Left cardiac atrium (tissue), 4 donors: ENCODE measurements at places on chromosomes 1 and 21. TPM values are rescaled to one million over a fixed set of nuclear protein-coding genes. Genes with fewer than 3 reads are reported as not detected.

DNA sequence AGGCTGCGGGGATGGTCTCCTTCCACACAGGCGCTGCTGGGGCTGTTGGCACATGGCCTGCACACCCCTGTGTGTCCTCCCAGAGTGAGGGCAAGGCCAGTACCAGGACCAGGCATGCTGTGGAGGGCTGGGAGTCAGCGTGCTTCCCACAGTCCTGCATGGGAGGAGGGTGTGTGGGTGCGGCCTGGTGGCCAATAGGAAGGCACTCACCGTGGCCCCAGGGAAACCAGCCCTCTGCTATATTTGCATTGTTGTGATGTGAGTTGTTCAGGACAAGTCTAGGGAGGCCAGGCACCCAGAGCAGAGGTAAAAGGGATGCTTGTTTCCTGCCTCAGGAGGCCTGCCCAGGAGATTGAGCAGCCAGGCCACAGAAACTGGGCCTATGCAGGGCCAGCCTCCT is 59.5 kb downstream of the S100B start:
- DNase-seq = no peak

DNA sequence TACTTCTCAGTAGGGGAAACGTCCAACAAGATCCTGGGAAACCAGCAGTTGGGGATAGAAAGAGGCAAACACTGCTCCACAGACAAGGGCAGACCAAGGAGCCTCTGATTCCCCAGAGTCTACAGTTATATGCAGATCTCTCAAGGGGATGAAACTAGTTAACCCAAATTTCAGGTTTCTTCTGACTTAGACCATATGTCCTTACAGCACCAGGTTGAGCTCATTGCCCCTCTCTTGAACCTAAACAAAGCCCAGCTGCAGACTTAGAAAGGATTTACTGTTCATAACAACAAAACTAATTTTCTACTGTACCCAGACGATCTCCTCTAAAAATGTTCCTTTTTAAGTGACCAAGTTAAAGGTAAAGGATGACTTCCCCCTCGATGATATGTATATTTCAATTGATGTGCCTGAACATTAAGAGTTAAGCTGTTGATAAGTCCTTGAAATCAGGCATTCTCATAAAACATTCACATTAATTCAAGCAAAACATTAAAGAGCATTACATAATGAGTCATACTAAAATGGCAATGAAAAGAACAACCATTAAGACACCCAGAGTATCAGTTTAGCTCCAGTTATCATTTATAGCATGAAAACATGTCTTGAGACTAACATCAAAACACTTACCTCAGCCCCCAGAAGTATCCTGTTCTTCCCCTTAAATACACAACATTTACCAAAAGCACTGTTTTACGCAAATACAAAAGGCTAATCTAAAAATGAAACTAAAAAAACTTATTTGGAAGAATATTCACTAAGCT is 24.1 kb downstream of the SMYD3 start:
- no peak for DNase-seq

DNA sequence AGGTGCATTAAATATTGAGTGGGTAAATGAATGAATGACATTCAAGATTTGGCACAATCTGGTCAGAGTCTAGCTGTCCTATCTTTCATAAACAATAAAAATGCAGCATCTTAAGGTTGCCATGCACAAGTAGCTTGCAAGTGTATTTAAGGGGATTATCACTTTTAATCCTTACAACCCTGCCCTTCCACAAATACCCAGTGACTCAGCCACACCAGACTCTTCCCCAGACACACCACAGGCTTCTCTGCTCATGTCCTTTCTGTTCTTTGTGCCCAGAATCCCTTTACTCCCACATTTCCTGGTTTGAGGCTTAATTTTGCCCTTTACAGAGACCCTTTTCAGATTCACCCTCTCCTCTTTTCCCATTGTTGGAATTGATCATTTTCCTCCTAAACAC is 59.8 kb downstream of the KIRREL1 start:
- no peak for DNase-seq

GRCh38 chr1:112502826-112503225 is 5.9 kb upstream of the WNT2B start:
- no peak for DNase-seq

GRCh38 chr1:113048064-113048463 is 24.9 kb upstream of the LRIG2 start:
- no peak for DNase-seq

DNA sequence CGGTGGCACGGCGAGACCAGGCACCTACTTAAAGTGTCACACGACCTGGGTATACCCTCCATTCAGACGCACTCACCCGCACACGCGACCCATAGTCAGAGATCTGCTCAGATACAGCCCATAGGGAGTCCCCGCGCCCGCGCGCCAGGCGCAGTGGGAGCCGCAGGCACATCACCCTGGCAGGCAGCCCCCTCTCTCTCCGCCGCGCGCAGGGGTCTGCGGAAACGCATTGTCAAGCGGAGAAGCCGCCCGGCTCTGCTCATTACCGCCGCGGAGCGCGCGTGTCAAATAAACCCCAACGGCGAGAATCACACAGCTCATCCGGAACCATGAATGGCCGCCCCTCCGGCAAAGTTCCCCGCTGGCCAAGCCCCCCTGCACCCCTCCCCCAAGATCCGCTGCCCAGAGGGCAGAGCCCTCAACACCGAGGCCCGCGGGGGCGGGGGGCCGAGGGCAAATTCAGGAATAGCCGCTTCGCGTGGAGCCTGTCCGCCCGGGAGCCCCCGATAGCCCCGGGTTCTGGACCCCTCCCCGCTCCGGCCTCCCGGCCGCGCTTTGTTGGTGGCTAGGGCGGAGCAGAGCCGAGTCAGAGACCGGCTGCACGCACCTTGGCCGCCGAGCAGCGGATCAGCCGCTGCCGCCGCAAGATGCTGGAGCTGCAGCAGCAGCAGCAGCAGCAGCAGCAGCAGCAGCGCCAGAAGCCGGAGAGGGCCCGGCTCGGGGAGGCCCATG is 522 bp downstream of the LRP8 start:
- DNase-seq = peak; percentile 38

DNA sequence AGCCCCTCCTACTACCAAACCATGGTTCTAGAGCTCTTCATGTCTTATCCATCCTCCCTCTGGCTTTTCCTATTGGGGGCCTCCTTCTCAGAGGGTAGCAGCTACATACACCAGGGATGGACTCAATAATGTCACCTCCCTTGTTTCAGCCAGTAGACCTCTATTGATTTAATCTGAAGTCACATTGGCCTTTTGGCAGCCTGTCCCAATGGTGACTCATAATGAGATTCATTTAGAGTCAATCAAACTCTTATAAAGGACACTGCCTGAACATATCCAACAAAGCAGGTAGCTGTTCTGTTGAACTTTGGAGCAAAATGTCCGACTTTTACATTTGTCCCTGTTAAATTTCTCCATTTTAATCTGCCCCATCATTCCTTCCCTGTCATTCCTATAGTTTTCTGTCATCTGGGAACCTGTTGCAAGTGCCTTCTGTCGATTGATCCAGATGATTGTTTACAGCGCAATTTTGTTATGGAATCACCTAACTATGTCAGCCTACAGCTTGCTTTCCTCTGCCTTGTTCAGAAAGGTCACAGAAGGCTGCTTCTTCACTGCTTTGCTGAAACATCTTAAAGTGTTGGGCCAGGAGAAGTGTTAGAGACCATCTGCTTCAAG is 105.9 kb downstream of the ETS2 start:
- no peak for DNase-seq

DNA sequence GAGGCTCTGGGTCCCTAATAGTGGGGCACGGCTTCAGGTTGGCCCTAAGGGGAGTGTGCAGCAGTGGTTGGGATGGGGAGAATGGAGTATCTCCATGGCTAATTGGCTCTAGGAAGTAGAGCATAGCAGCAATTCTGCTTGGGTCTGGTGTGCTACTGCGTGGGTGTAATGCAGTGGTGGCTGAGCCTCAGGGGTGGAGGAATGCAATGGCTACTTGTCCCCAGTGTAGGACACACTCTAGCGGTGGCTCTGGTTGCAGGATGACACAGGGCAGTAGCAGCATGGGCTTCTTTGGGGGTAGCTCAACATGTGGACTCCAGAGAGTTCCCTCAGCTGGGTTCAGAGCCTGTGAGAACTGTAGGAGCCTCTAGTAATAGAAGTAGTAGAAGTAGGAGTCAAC is 91.2 kb upstream of the FAM78B start:
- DNase-seq = no peak

DNA sequence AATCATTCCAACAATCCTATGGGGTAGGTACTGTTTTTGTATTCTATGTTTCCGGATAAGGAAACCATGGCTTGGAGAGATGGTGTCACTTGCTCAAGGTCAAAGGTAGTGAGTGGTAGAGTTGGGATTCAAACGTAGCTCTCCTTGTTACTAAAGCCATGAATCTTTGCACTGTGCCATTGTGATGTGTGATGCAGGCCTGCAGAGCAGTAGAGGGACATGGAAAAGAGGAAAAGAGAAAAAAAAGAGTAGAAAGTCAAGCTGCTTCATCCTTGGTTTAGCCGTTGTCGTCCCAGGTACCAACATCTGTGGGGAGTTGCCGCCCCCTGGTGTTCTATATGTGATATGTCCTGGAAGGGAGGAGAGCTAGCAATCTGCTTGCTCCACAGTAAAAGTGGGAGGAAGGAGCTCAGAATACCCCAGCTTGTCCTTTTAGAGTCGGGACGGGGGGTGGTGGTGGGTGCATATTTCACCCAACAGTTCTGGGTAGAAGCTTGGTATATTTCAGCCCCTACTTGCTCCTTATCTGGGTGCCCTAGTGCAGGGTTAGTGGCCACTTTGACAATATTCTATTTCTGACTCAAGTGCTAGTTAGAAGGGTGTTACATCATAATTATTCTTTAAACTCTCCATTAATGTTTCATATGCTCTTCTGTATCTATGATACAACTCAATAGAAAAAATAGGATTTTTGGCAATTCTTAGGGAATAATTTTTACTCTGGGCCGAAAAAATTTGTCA is 98.4 kb downstream of the EBNA1BP2 start:
- peak; percentile 76 for DNase-seq

DNA sequence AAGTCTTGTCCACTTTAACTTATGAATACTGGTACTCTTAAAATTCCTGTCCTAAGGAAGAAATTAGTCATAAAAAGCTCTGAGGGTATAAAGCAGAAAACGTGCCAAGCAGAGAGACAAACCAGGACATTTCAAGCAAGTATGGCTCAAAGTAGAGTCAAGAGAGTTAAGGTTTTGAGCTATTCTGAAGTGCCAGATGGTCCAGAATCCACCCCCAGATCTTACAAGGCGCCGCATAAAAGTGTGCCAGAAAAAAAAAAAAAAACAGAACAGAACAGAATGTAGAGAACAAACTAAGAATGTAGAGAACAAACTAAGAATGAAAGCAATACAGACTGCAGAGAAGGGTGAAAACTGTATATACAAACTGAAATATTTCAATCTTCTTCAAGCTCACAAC is 12.5 kb downstream of the EPS15 start:
- no peak for DNase-seq

- no peak for DNase-seq
Observed at GRCh38 chr1:221583465-221583864, 158.4 kb downstream of the DUSP10 start.

DNA sequence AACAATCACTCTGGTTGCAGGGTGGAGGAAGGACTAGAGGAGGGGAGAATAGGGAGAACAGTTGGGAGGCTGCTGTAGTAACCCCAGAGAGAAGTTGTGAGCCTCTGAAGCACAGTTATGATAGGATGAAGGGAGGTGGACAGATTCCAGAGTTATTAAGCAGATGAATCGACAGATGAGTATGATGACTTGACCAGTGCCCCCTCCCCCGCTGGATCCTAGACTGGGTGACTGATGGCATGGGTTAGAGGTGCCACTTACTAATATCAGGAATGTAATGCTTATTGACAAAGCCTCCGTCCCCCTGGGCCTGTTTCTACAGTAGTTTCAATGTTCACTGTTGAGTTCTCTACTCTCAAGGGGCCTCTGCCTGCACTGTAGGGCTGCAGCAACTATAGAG is 14.0 kb upstream of the TIPRL start:
- no peak for DNase-seq

GRCh38 chr1:177384461-177384860 is 213.7 kb downstream of the BRINP2 start:
- DNase-seq = no peak

- DNase-seq = no peak
Observed at GRCh38 chr21:36076878-36077655, 7.2 kb downstream of the CBR1 start.

GRCh38 chr1:221276896-221277409 is 397.7 kb downstream of the HLX start:
- no peak for DNase-seq

DNA sequence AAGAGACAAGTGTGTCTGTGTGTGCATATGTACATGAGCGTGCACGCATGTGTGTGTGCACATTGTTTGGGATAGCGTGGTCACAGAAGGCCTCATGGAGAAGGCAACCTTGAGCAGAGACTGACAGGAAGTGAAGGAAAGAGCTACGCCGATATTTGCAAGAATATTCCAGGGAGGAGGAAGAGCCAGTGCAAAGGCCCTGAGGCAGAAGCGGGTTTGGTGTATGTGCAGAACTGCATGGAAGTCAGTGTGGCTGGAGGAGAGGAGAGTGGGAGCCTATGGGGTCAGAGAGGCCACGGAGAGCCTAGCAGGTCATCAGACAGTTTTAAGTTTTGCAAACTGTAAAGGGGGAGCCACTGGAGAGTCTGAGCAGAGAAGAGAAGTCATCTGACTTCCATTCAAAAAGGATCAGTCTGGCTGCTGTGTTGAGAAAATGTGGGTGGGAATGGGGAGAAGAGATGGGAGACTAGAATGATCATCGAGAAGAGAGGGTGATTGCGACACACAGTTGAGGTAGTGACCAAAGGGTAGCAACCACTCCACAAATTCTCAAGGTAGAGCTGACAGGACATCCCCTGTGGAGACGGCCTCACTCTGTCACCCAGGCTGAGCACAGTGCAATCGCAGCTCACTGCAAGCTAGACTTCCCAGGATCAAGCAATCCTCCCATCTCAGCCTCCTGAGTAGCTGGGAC is 3.9 kb downstream of the CELA2B start:
- DNase-seq = no peak

DNA sequence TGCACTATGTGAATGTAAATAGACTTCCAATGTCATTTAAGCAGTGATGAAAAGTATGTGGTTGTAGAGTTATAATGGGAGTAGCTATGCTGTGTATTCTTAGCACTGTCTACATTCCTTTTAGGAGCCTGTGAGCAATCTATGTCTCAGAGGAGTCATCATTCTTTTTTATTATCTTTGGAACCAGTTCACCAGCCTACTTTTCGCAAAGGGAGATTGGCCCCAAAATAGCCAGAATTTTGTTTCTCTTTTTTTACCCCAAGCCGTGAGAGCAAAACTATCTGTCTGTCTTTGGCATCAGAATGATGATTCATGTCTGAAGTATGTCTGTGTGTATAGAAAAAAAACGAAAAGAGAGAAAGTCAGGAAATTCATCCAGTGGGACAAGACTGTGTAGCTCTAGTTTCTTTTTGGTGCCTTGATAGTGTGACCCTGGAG is 44.2 kb downstream of the OSBPL9 start:
- no peak for DNase-seq

GRCh38 chr1:211529453-211529852 is 37.5 kb upstream of the RD3 start:
- no peak for DNase-seq

Gene TSACC
- not detected for total RNA-seq

Gene AJAP1
- total RNA-seq = 0.56 TPM

Gene ZNF683
- not detected for total RNA-seq

Gene GUCA2B
- not detected for total RNA-seq

Gene GNG12
- total RNA-seq = 49.6 TPM

Gene PGBD2
- total RNA-seq = 3.5 TPM
